ENCODE measurements at places on chromosomes 7 and 10.
A peak's percentile ranks its signal among the peaks of the same experiment; 100 is the strongest.

DNA sequence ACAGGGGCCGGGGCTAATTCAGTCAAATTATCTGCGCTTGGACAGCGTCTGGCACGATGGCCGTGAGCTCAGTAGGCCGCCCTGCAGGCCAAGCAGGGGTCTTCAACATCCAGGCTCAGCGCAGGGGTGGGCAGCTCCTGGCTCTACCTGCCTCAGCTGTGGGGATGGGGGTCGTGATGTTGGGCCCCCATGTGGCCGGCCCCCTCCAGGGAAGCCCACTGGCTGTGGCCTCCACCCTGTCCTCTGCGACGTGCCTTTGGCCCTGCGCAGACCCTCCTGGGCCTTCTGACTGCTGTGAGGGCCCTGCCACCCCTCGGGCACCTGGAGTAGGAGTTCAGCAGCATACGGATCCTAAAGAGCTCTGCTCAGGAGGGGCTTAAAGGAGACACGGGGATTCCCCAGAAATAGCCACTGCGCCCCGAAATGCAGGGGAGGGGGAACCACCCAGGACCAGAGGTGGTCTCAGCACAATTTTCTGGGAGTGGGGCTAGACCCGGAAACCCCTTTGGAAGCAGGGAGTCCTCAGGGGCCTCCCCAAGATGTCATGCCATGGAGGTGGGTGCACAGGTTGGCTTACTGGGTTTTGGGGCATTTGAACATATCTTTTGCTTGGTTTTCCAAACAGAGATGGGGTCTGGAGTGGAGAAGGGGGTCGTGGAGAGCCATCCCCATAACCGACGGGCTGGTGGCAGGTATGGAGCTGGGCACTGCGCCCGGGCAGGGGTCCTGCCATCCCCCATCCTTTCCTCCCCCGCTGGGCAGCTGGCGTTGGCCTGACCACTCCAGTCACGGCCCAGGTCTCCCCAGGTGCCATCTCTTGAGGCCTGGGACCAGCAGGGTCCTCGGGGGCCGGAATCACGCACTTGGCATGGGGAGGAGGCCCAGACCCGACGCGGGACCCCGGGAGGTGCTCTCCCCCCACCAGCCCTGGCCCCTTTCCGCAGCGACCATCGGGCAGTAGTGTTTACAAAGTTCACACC lies 4.0 kb upstream of the ADAP1 start:
- peak; percentile 14 for DNase-seq

- no peak for DNase-seq
Measured at GRCh38 chr7:18313965-18314364, 181.6 kb upstream of the HDAC9 start.

DNA sequence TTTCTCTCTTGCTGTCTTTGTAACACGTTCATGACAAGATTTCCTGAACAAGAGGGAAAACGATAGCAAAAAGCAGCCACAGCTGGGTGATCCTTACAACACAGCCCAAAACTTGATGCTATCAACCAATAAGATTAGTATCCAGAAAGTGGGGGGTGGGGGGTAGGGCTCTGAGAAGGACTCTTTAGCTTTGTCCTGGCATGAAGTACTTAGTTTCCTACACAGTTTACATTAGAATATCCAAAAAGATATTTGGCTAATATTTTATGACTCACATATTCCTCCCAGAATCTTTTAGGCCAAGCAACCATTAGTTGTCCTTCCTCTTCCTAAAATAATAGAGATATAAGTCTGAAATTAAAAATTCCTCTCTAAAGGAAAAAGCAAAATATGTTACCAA lies 22.9 kb upstream of the LRRC17 start:
- DNase-seq, result no peak

- DNase-seq, result no peak
Measured at GRCh38 chr7:130995252-130996081, 261.5 kb upstream of the KLF14 start.

GRCh38 chr7:105216786-105217185 lies 171.9 kb downstream of the SRPK2 start:
- no peak for DNase-seq

DNA sequence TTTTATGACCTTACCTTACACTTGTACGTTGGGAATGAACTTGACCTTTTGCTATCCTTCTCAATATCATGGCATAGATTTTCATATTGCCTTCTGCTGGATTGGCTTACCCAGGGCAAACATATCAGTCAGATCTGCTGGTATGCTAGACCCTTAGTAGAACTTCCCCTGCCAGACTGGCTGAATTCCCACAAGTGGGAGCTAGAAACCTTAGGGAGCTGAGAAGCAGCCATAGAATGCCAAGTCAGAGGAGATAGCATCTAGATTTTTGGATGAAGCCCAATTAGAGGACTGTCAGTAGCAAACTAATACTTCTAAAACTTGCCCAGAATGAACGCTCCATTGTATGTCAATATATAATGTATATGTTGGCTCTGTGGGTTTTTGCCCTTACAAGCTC lies 385.0 kb downstream of the NXPH1 start:
- DNase-seq, result no peak

DNA sequence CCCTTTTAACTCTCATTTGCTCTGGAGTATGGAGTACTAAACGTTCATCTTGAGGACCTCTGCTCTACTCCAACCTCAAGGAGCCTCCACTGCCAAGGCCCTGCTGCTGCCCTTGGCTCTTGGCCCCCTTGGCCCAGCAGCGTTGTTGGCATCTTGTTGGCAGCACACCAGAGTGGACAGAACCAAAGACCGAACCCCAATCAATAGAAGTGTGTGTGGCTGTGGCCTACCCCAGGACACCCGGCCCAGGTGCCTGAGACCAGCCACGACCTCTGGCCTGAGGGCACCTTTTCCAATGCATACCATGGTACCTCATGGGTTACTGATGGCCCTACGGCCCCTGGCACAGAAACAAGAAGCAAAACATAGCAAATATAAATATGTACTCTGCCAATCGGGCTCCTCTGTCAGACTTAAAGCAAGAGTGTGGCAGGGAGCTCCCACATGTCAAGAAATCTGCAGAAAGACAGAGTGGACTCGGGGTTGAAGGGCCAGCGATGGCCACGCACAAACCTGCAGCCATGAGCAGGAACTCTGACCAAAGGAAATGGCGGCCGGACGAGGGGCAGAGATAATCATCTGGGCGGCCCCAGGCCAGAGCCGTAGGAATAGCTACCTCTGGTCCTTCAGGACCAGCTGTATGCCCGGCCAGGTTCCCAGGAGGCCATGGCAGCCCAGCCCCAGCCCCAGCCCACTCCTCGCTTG lies 2.9 kb downstream of the NPC1L1 start:
- no peak for DNase-seq

DNA sequence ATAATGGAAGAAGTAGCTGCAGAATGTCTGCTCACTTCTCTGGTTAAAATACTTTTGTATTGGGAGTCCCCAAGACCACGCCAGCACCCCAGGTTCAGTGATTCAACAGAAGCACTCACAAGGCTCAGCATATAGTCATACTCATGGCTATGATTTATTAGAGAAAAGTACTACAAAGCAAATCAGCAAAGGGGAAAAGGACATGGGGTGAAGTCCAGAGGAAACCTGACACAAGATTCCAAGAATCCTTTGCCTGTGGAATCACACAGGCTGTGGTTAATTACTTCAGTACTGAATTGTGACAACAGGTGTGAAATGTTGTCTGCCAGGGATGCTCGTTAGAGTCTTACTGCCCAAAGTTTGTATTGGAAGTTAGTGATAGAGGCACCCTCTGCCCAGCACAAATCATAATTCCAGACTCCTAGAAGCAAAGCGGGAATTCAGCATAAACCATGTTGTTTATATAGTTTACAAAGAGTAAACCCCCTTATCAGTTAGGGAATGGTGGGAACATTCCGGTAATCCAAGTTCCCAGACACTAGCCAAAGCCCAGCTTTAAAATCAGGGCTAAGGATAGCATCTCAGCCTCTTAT lies 79.4 kb downstream of the HYCC1 start:
- no peak for DNase-seq

DNA sequence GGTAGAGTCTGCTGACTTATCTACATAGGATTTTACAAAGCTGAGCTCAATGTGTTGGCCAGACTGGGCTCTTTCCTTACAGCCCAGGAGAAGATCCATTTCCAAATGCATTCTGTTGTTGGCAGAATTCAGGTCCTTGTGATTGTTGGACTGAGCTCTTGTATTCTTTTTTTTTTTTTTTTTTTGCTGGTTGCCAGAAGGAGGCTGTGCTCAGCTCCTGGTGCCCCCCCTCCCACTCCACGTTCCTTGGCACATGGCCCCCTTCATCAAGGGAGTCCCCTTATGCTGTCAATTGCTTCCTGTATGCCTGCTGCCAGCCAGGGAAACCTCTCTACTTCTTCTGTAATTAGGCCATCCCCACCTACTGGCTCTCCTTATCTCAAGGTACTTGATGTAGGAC lies 518.1 kb upstream of the AKR1E2 start:
- no peak for DNase-seq

- no peak for DNase-seq
Measured at GRCh38 chr10:107585630-107586029, 421.1 kb upstream of the SORCS1 start.

DNA sequence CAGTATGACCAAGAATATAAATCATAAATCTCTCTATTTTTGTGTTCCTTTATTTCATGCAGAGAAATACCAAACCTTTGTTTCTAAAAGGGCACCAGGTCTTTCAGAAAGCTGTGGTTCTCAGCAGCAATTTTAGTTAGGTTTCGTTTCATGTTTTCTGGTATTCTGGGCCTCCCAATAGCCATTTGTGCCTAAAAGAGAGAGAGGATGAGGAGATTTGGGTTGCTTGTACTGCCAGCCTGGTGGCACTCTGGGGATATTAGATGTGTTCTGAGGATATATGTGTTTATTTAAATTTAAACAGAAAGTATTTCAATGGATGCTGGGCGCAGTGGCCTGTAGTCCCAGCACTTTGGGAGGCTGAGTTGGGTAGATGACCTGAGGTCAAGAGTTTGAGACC lies 471.7 kb downstream of the AUTS2 start:
- no peak for DNase-seq

- DNase-seq, result peak; percentile 66
Measured at GRCh38 chr7:23469150-23469960, 936 bp downstream of the IGF2BP3 start.

DNA sequence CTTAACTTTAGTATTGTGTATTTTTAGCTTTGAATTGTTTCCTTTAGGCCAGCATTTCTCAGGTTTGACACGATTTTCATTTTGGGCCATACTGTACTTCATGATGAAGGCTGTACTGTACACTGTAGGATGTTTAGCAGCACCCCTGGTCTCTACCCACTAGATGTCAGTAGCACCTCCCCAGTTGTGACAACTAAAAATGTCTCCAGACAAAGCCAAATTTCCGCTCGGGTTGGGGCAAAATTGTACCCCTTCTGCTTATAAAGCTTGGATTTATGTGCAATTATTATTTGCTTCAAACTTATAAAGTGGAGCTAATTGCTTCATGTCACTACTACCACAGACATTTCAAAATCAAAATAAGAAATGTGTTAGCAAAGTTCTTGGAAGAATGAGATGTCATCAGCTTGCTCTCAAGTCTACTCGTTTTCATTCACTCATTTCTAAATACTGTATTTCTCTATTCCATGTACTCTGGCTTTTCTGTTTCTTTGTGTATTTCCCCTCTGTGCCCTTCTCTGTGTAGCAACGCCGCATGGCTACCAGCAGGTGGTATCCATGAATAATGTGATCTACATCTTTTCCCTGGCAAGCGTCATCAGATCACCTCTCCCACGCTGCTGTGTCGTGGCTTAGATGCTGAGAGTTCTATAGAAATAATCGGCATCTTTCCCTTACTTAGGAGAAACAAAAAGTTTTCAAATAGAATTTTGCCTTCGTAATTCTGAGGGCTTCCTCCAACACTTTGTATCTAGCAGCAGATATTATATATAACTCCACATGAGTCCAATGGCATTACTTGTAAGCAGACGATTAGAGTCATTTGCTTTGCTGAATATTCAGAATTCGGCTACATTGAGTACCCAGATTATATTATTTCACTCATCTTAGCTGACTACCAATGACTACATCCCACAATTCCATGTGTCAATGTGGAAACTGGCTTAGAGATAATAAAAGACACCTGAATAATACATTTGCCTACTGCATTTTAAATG lies 47.8 kb upstream of the CALCR start:
- no peak for DNase-seq

DNA sequence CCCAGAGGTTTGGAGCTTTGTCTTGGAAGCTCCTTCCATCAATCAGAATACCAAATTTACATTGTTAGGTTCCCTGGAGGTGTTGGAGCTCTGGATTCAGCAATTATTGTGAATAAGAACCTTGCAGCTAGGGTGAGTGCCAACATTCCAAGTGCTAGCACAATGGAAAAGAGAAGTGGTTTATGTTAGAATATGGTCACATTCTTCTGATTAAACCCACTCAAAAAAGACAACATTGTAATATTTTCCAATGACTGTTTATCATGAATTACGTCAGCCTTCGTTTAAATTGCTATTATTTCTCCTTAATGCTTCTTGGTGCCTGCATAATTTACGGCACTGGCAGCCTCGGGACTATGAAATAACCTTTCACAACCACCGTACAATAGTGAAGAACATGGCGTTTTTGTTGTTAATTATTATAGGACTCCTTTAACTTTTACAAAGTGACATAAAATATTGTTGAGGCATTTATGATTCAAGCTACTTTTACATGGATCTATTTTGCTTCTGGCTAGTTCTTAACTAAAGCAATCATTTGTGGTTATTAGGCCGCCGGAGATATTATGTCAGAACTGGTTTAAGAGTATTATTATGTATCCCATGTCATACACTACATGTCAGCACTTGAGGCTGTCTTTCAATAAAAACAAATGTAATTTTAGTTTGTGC lies 117.7 kb downstream of the ARID5B start:
- no peak for DNase-seq

- DNase-seq, result no peak
Measured at GRCh38 chr10:116486770-116487448, 58.8 kb upstream of the PNLIP start.

DNA sequence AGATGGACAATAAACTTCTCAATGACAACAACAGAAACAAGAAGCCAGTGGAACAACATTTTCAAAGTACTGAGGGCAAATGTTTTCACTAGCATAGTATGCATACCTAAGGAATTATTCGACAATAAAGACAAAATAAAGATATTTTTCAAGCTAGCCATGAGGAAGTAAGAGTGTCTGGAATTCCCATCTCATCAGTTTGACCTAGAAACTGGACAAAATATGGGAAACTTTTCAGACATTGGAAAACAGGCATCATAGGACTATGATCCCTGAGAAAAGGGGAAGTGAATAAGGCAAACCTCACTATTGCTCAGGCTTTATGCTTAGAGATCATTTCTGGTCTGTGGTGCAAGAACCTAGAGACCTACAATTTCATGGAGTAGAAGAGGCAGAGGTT lies 86.3 kb downstream of the OAT start:
- DNase-seq, result no peak

DNA sequence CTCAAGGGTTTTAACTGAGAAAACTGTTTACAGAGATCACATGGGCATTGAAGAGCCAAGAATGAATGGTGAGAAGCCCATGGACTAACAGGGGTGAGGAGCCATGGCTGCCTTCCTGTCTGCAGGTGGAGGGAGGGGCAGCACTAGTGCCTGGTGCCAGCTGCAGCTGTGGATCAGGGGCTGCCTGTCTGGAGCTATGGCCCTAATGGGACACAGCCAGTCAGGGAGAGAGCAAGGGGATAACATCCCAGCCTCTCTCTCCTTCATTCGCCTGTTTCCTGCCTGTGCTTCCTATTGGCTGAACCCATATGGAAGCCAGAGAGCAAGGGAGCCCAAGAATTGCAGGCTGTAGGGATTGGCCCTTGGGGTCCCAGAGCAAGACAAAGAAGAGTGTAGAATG lies 125.8 kb upstream of the GAD2 start:
- DNase-seq, result no peak

- DNase-seq, result no peak
Measured at GRCh38 chr7:44071726-44072363, 6.5 kb upstream of the PGAM2 start.

Data from femur (tissue), 1 donor.